IPS DF 6.9 (cell line): ENCODE measurements at places on chromosomes 1 and 21.

DNA sequence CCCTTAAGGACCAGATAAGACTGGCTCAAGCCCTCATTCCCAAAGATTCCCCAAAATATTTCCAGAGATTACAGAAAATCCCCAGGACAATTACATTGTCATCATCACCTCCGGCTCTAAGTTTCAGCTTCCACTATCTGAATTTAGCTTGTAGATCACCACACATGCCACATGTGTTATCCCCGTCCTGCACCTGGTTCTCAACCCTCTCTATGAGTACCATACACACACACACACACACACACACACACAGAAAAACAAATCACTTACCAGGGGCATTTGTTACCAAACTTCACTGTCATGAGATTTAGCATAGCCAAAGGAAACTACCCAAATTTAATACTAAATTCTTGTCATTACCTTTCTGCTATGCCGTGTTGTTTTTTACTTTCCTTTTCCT is 15.4 kb upstream of the TSPAN1 start:
- no peak for DNase-seq

- DNase-seq = no peak
Observed at GRCh38 chr21:46425041-46425440, 33.6 kb upstream of the DIP2A start.

- peak; percentile 52 for DNase-seq
Observed at GRCh38 chr1:11012260-11013159, at the start of gene TARDBP. Gene TARDBP, plus strand, starts transcription at chr1:11012654. Its CDS starts 1,074 bp downstream, at chr1:11013728.

DNA sequence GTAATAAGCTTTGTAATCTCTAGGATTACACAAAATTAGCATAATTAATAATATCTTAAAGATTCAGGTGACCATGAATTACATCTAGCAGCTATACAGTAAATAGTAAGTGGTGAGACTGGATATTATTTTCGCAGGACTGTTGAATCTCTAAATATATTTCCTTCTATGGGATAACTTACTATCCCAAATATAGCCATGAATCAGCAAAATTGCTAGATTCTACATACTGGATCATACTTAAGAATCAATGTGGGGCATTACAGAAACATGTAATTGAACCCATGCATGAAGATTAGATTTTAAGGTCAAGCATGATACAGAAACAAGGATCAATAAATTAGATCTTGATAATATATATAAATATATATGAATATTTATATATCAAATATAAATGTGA is 1203.4 kb downstream of the BRINP3 start:
- DNase-seq = no peak

DNA sequence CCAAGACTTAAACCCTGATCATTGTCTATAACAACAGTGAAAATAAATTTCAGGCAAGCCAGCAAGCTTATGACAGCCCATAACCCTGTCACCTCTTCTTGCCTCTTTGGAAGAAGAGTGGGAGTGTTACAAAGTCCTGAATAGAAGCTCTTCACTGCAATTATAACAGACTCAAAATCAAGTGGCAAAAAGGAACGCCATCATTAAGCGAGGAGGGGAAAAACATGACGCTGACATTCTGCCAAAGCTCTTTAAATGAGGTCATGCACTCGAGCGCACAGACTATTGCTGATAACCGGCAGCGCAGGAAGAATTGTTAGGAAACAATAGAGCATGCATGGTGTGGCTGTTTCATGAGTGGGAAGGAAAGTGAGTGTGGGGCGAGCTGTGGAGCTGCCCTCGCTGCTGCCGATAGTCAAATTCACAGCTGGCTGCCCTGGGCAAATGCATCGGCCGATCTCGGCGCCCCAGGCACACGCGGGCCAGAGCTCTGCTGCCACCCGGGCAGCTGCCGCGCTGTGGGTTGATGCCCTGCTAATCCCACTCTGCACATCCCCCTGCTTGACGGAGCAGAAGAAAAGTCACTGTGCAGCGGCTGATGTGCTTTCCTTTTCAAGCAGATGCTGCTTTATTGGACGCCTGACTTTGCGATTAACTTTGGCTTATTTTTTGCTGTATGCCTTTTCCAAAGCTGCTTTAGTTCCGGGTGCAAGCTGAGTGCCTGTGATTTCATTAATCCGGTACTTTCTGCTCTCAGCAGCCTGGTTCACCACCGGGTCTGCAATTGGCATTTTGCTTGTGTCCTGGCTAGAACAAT is 102.4 kb upstream of the ST6GALNAC5 start:
- DNase-seq = no peak
